ENCODE measurements at places on chromosomes 2 and 18. TPM values are rescaled to one million over a fixed set of nuclear protein-coding genes. Genes with fewer than 3 reads are reported as not detected.

DNA sequence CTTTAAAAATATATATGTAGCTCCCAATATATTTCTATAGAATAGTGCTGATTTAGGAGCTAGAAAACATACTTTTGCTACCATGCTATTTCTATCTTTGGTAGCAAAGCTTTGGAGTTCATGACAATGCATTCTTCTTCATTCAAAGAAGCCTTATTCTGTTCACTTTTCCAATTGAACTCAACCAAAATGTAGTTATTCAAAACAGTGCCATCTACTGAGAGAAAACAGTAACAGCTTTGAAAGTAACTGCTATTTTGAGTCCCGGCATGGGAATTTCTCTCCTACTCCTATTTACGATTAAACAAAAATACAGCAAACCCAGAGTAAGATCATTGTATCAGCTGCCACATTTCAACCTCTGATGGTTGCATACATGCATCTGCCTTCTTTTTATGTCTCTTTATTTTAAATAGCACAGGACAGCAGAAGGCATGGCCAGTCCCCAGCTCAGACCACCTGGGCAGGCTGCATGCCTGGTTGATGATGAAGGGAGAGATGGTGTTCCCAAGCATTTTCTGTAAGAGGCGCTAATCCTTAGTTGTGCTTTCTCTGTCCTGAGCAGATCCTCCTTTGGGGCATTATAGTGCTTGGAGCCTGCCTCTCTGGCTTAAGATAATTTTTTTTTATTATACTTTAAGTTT lies 69.7 kb upstream of the SULT1C3 start:
- DNase-seq, result no peak

DNA sequence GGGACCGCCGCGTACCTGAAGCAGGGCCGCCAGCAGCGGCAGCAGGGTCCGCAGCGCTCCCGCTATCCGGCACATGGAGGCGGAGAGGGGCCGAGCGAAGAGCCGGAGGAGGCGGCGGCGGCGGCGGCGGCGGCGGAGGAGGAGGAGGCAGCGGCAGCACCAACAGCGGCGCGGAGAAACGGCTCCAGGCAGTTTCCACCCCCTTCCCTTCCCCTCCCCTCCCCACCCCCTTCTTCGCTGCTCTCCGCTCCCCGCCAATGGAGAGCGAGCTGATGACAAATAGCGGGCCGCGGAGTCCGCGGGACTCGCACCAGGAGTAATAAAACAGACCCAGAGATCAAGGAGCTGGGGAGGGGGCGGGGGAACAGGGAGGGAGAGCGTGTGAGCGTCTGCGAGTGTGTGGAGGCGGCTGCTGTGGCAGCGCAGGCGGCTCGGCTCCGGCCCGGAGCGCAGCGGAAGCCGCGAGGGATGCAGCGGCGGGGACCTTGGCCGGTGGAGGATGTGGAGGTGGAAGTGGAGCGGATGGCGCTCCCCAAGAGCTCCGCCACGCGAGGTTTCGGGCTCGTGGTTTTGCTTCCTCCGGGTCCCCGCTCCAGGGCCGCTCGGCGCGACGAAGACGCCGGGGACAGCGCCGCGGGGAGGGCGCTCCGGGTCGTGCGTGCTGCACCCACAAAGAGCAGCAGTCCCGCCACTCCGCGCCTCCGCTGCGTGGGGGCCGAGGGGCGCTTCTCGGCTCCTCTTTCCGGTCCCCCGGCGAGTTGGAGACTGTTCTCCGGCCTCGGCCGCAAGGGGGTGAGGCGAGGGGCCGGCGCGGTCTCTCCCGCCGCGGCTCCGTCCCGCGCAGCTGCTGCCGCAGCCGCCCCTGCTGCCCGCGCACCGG lies at the start of gene CDH2:
CDH2 (minus strand) TSS at position 183 of the 880 bp plus-strand sequence; CDS start at position 75, 108 bp downstream.
- DNase-seq, result no peak

DNA sequence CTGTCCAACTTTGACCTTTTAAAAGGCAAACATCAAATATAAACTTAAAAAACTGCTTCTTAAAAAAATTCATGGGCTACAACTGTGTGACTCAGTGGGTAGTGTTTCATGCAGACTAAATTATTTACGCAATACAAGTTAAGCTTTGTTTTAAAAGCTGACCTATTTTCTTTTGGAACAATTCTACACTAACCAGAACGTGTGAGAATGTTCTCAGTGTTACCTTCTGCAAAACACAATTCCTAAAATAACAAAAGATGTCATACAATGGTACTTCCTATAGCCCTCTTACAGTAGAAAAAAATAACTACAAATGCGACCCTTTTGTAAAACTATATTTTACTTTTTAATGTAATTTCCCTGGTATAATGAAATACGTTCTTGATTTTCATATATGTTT lies 793.8 kb upstream of the FSHR start:
- no peak for DNase-seq

GRCh38 chr2:68318914-68319397 lies 793 bp downstream of the CNRIP1 start:
- no peak for DNase-seq

DNA sequence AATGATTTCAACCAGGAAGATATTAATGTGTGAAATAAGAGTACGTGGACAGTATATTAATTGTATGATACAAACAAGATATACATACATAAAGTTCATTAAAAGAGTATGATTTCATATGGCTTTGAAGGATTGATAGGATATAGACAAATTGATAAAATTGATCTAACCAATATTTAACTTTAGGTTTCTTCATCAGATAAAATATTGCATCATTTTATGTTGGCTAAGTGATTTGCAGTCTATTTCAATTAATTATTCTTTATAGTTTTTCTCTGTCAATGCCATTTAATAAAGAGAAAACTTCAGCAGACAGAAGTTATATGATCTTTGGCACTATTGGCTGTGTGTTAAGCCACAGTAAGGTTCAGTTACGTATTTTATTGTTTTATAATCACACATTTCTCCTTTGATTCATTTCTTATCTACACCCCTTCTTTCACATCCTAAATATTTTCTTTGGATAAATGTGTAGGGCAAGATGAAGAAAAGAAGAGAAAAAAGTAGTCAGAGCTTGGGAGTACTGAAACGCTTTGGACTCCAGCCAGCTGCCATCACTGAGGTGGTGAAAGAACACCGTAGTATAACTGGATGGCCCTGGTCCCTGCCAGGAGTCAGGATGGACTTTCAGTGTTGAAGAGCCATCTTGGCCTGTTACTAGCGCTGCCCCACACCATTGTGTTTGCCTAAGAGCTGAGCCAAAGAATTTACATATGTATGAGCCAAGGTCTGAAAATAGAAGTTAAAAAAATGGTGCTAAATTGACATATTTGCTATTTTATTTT lies 9.8 kb upstream of the CPS1 start:
- DNase-seq, result no peak

The CRYBA2 gene
- not detected for polyA plus RNA-seq

The MC2R gene
- not detected for polyA plus RNA-seq

The SATB2 gene
- polyA plus RNA-seq, result not detected

The CCDC141 gene
- polyA plus RNA-seq, result 0.73 TPM
